ENCODE measurements at places on chromosomes 1 and 21. TPM values are rescaled to one million over a fixed set of nuclear protein-coding genes. Genes with fewer than 3 reads are reported as not detected.
A peak's percentile ranks its signal among the peaks of the same experiment; 100 is the strongest.

- peaks cover 7% of the 10 kb centered on the region for H3K4me1 ChIP-seq
- H3K4me3 ChIP-seq, result no peak overlapping the region
- H3K36me3 ChIP-seq, result no peaks in the 10 kb centered on the region
- peak; percentile 21 for DNase-seq
- no peaks in the 10 kb centered on the region for H3K27me3 ChIP-seq
Observed at GRCh38 chr1:68378296-68379084, 71.3 kb downstream of the RPE65 start.

GRCh38 chr1:234969011-234969441, 159.6 kb downstream of the TOMM20 start:
- peaks cover 30% of the 10 kb centered on the region for H3K4me1 ChIP-seq
- DNase-seq, result no peak
- H3K4me3 ChIP-seq, result peak overlapping the region; percentile 38
- H3K27me3 ChIP-seq, result no peaks in the 10 kb centered on the region
- H3K27ac ChIP-seq, result peak overlapping the region; percentile 91

GRCh38 chr1:212827831-212828278, 19.6 kb downstream of the SPATA45 start:
- H3K27ac ChIP-seq, result no peak overlapping the region
- H3K4me3 ChIP-seq, result no peak overlapping the region
- H3K27me3 ChIP-seq, result no peaks in the 10 kb centered on the region
- H3K4me1 ChIP-seq, result no peaks in the 10 kb centered on the region
- H3K36me3 ChIP-seq, result no peaks in the 10 kb centered on the region

DNA sequence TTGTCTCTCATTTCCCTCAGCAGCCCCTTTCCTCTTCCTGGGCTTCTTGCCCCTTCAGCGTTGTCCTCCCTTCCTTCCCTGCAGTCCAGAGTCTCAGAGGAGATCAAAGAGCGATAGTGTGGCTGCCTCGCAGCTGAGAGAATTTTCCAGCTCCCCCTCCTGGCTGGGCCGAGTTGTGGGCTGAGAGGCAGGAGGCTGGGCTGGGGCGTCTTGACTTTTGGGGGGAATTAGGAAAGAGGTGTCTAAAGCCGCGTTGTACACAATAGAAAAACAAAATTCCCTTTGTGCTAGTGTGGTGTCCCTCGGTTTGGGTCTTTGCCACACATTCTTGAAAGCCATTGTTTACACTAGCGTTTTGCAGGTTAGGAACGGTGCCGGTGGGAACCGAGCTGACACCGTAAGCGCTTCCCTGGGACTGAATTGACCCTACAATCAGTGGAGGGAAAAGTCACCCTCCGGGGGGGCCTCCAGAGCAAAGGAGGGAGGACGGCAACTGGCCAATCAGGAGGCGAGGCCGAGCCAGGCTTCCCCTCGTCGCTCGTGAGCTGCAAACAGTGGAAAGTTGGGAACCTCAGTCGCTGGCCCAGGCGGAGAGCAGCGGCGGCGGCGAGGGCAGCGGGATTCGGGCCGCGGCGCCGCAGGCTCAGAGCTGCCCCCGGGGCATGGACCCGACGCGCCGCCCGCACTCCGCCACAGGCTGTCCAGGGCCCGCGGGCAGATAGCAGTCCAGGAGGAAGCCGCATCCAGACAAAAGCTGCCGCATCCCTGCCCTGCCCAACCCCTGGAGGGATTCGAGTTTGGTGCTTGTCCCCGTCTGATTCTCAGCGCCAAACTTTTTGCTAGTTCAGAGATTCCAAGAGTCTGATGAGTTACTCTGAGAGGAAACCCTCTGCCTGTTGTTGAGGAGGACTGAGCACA, at the start of gene HMCN1:
TSS of gene HMCN1 (plus strand) at position 574 of the 918 bp plus-strand sequence. CDS start 389 bp downstream, outside the sequence.
- peak within 1 kb of the TSS; percentile 51 for H3K27ac ChIP-seq
- peak; percentile 53 for DNase-seq
- H3K4me1 ChIP-seq, result no peaks in the 10 kb centered on the region

DNA sequence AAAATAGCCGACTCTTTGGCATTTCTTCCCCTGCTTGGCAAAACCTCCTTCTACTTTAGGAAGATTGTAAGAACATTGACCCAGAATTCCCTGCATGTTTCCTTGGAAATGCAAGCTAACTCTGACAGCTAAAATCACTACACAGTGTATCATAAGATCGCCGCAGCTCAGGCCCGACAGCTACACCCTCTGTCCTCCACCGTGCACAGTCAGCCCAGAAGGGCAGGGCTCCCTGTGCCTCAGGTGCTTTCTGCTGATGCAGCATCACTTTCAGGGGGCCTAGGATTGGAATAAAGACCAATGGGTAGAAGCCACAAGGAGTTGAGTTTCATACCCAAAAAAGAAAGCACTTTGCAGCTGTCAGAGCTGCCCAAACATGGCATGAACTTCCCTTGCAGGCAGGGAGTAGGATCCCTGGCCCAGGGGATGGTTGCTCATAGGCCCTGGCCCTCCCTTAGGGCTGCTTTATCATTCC, 145.3 kb downstream of the SEC16B start:
- H3K4me1 ChIP-seq, result no peaks in the 10 kb centered on the region
- H3K27me3 ChIP-seq, result peaks cover 11% of the 10 kb centered on the region

- peak; percentile 47 for DNase-seq
- H3K27ac ChIP-seq, result no peak overlapping the region
- no peaks in the 10 kb centered on the region for H3K4me1 ChIP-seq
- no peaks in the 10 kb centered on the region for H3K36me3 ChIP-seq
Observed at GRCh38 chr1:151594143-151594625, 17.7 kb upstream of the SNX27 start.

- no peaks in the 10 kb centered on the region for H3K36me3 ChIP-seq
- H3K4me3 ChIP-seq, result no peak overlapping the region
- peak; percentile 99 for DNase-seq
- H3K27me3 ChIP-seq, result no peaks in the 10 kb centered on the region
- peaks cover 56% of the 10 kb centered on the region for H3K4me1 ChIP-seq
Observed at GRCh38 chr1:21337928-21338572, 47.8 kb upstream of the ECE1 start.

- no peak overlapping the region for H3K4me3 ChIP-seq
- H3K4me1 ChIP-seq, result peaks cover 12% of the 10 kb centered on the region
- no peaks in the 10 kb centered on the region for H3K27me3 ChIP-seq
- peak; percentile 64 for DNase-seq
- peaks cover 15% of the 10 kb centered on the region for H3K36me3 ChIP-seq
- H3K27ac ChIP-seq, result no peak overlapping the region
Observed at GRCh38 chr1:22117851-22118250, 25.0 kb downstream of the WNT4 start.

DNA sequence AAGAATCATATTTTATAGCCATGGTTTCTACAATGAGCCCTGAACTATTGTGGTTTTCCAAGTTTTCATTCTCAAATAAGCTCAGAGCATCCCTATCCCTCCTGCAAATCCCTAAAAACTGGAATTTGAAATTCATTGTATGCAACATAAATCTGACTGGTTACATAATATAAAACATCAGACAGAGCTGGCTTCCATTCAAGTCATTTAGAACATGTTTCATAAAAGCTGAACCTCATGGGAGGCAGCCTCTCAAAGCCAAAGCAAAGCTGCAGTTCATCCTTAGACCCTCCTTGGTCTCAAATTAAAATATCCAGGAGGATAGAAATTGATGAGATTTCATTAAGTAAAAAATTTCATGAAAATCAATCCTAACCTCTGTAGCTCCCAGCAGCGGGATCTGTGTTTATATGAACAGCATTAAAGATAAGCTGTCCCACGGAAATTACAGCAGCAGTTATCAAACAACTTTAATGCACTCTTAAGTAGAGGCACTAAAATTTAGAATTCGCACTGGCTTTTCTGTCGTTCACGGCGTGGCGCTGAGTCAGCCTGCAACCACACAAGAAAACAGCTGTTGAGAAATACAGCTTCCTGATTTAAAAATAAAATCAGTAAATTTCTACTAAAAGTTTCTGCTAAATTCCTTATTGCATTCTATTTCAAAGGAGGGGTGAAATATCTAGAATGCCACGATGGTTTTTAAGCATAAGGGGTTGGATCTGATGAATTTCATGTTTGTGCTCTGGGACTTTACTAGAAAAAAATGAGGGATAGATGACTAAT, 99.9 kb upstream of the TIAM1 start:
- no peak overlapping the region for H3K4me3 ChIP-seq
- no peaks in the 10 kb centered on the region for H3K4me1 ChIP-seq
- H3K27ac ChIP-seq, result no peak overlapping the region
- DNase-seq, result no peak
- H3K27me3 ChIP-seq, result no peaks in the 10 kb centered on the region

- no peaks in the 10 kb centered on the region for H3K36me3 ChIP-seq
- DNase-seq, result no peak
- H3K27me3 ChIP-seq, result peaks cover 31% of the 10 kb centered on the region
- no peaks in the 10 kb centered on the region for H3K4me1 ChIP-seq
- H3K27ac ChIP-seq, result no peak overlapping the region
- H3K4me3 ChIP-seq, result no peak overlapping the region
Observed at GRCh38 chr1:154798645-154799044, 71.4 kb downstream of the KCNN3 start.

DNA sequence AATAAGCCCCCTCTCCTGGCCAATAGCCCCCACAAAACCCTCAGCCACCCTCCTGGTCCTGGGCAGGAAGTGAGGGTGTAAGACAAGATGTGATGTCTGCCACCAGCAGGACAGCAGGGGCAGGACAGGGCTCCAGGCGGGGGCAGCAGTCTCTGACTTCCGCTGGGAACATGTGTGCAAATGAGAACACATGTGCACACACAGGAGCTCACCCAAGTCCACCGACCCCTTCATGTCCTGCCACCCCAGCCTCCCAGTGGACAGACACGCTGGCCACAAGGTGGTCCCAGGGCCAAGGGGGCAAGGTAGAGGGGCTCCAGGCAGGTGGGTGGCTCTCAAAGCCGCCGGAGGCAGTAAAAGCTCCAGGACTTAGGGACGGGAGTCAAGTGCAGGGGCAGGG, 60.1 kb downstream of the KCNAB2 start:
- H3K27me3 ChIP-seq, result no peaks in the 10 kb centered on the region
- no peaks in the 10 kb centered on the region for H3K36me3 ChIP-seq
- H3K4me1 ChIP-seq, result no peaks in the 10 kb centered on the region
- H3K4me3 ChIP-seq, result no peak overlapping the region
- no peak for DNase-seq

- peaks cover 13% of the 10 kb centered on the region for H3K27me3 ChIP-seq
Observed at GRCh38 chr21:37916310-37917051, at the start of gene KCNJ6. Gene KCNJ6, minus strand, starts transcription at chr21:37916457. Its CDS starts 75,775 bp downstream, at chr21:37840682.

The UAP1 gene
- 108 TPM for total RNA-seq

The SLX9 gene
- 16.2 TPM for total RNA-seq

The AMY1B gene
- total RNA-seq, result not detected

The ENAH gene
- 93.7 TPM for total RNA-seq

The MPL gene
- total RNA-seq, result not detected

The SEMA4A gene
- 0.77 TPM for total RNA-seq

The POLR3GL gene
- 15.4 TPM for total RNA-seq

The C8B gene
- not detected for total RNA-seq

All from fibroblast of lung (primary cell).